NCI-H1436 treated with DMSO at 0.1 percent for 48 hours (cell line): ENCODE measurements at places on chromosomes 13 and 19.

GRCh38 chr13:97797553-97797952 lies 155.9 kb upstream of the IPO5 start:
- DNase-seq: no peak

DNA sequence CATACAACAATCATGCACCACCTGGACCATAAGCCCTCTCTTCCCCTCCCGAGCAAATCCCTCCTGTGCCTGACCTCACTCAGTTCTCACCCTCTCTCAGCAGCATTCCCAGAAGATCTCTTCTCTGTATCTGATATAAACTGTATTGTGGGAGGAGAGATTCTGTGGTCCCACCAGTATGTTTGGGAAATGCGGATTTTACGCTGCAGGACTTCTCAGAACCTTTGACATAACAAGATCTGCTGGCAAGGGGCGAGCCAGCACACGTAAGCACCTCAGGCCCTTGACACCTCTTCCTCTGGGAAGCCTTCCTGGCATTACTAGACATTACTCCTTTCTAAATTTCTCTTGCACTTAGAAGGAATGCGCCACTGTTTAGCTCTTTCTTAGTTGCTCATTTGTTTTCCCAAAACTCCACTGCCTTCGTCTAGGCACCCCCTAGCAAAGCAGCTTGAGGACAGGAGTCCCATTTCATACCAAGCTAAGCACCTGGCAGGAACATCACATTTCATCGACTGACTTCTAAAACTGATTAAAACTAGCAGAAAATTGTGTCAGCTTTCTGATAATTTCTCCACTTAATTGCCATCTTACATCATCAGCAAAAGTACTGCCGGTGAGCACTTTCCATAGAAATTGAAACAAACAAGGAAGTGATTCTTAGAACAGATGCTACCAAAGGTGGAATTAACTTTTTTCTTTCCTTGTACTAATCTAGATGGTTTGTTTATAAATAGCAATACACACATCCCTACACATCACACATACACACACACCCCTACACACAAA lies 63.2 kb downstream of the CCDC70 start:
- no peak for DNase-seq

GRCh38 chr13:41452462-41452861 lies 4.9 kb upstream of the RGCC start:
- DNase-seq: no peak

DNA sequence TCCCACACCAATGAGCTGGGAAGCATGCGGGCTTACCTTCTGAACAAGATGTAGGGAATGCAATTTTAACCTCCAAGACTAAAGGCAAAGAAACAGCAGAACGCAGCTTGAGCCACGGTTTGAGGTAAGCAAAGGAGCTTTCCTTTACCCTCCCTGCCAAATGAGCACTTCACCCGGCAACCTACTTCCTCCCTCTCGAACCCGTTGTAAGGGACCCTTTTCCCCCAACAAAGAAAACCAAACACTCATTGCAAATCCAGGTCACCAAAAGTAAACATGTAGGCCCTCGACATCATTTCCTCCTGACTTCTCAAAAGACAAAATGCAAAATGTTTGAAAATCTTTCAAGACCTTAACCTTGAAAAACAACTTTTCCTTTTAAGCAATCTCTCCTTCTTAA lies 65.3 kb downstream of the ABCC4 start:
- no peak for DNase-seq

DNA sequence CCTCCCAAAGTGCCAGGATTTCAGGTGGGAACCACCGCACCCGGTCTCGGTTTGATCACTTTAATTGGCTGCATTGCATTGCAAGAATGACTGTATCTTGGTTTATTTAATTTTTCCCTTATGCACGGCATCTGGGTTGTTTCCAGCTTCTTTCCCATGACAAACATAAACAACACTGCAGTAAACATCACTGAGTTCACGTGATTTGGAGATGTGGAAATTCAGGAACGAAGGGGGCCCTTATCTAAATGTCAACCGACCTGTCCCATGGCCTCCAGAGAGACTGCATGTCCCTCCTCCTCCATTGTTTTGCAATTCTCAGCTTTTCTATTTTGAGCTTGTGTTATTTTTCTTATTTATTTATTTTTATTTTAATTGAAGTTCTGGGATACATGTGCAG lies 14.4 kb upstream of the SULT2B1 start:
- DNase-seq: no peak

DNA sequence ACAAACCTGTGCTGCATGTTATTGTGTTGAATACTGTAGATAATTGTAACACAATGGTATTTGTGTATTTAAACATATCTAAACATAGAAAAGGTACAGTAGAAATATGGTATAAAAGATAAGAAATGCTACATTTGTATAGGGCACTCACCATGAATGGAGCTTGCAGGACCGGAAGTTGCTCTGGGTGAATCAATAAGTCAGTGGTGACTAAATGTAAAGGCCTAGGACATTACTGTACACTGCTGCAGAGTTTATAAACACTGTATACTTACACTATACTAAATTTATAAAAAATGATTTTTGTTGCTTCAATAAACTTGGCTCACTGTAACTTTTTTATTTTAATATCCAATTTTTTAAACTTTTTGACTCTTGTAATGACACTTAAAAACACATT lies 34.4 kb downstream of the LMO7 start:
- DNase-seq: no peak

DNA sequence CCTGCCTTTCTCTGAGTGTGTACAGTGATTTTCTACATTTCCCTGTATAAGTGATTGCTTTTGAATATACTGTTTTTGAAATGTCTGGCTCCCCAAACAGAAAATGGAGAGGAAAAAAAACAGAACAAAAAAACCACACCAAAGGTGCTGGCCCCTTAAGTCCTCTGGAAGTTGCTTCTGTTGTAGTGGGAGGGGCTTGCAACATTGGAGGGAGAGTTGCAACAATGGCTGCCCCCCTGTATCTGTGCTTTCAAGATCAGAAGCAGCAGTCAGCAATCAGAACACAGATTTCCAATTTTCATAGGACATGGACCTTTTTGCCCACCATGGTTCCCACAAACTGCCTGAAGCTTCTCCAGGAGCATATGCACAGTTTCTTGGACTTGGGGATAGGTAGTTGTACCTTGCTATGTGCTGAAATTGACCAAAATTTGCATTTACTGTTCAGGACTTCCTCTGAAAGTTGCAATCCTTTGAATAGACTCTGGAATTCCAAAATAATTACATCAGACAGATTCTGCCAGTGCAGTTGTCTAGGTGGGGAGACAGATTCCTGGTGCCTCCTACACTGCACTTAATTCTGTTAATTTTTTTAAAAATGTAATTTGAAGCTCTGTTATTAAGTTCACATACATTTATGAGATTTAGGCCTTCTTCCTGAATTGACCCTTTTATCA lies 13.8 kb downstream of the BIVM start:
- no peak for DNase-seq

DNA sequence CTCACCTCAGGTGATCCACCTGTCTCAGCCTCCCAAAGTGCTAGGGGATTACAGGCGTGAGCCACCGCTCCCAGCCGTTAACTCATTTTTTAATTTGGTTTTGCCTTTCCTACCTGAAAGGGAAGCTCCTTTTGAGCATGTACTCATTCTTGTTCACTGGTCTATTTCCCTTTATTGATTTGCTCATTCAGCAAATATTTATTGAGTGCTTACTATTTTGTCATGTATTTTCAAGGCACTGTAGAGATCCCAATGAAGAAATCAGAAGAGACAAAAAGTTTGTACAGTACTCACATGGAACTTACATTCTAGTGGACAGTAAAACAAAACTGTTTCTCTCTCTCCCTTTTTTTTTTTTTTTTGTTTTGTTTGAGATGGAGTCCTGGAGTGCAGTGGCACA lies 13.8 kb downstream of the SPACA6 start:
- DNase-seq: no peak

- DNase-seq: no peak
These were observed 816.8 kb upstream of the PCDH9 start for GRCh38 chr13:68046903-68047302.

- DNase-seq: no peak
These were observed 669.6 kb downstream of the PCDH17 start for GRCh38 chr13:58300974-58301681.

DNA sequence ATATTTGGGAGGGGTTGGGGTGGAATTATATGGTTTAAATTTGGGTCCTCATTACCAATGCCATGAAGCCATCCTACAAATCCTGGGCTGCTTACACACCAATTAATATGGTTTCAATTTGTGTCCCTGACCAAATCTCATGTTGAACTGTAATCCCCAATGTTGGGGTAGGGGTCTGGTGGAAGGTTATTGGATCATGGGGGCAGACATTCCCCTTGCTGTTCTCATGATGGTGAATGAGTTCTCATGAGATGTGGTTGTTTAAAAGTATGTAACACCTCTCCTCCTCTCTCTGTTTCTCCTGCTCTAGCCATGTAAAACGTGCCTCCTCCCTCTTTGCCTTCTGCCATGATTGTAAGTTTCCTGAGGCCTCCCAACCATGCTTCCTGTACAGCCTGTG lies 46.6 kb upstream of the FAM124A start:
- DNase-seq: no peak

DNA sequence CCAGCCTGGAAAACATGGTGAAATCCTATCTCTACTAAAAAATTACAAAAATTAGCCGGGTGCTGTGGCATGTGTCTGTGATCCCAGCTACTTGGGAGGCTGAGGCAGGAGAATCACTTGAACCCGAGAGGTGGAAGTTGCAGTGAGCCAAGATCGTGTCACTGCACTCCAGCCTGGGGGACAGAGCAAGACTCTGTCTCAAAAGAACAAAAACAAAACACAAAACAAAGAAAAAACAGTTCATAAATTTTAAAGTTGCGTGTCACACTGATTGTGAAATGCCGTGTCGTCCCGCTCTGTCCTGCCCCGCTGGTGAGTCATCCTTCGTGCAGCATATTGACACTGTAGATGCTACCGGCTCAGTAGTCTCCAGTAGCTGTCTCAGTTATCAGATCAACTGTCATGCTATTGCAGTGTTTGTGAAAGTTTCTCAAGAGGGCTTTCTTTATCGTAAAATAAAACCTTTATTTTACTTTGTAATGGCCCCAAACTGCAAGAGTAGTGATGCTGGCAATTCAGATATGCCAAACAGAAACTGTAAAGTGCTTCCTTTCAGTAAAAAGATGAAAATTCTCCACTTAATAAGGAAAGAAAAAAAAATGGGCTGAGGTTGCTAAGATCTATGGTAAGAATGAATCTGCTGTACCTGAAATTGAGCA lies 36.4 kb upstream of the IGFL1 start:
- DNase-seq: no peak

- no peak for DNase-seq
These were observed 1234.7 kb downstream of the SLITRK1 start for GRCh38 chr13:82647540-82647939.
